ENCODE measurements at places on chromosomes 16 and 17. TPM values are rescaled to one million over a fixed set of nuclear protein-coding genes. Genes with fewer than 3 reads are reported as not detected.
A peak's percentile ranks its signal among the peaks of the same experiment; 100 is the strongest.

DNA sequence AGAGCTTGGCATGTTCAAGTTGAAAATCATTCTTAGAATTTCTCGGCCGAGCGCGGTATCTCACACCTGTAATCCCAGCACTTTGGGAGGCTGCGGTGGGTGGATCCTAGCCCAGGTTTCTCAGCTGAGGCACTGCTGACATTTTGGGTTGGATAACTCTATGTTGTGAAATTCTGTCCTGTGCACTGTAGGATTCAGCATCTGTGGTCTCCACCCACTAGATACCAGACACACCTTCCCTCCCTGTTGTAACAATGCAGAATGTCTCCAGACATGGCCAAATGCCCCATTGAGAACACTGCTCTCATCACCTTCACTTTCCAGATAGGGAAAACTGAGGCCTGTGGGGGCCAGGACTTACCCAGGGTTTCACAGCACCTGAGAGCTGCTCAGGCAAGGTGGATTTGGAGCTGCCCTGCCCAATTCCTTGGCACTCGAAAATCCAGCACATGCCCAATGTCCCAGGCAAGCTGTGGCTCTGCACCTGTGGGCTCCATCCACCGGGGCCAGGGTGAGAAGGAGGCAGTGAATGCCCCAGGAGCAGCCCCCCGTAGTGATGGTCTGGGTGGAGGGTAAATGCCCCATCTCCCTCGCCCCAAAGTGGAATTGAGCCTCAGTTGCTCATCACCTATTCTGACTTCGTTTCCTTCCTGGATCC is 20.2 kb upstream of the TVP23A start:
- no peak for DNase-seq
- no peaks in the 10 kb centered on the region for H3K27me3 ChIP-seq
- H3K27ac ChIP-seq = no peak overlapping the region
- no peaks in the 10 kb centered on the region for H3K4me1 ChIP-seq
- no peak overlapping the region for H3K4me3 ChIP-seq
- no peaks in the 10 kb centered on the region for H3K36me3 ChIP-seq

The LRRC36 gene
- not detected for total RNA-seq

The TBX21 gene
- total RNA-seq = not detected

DNA sequence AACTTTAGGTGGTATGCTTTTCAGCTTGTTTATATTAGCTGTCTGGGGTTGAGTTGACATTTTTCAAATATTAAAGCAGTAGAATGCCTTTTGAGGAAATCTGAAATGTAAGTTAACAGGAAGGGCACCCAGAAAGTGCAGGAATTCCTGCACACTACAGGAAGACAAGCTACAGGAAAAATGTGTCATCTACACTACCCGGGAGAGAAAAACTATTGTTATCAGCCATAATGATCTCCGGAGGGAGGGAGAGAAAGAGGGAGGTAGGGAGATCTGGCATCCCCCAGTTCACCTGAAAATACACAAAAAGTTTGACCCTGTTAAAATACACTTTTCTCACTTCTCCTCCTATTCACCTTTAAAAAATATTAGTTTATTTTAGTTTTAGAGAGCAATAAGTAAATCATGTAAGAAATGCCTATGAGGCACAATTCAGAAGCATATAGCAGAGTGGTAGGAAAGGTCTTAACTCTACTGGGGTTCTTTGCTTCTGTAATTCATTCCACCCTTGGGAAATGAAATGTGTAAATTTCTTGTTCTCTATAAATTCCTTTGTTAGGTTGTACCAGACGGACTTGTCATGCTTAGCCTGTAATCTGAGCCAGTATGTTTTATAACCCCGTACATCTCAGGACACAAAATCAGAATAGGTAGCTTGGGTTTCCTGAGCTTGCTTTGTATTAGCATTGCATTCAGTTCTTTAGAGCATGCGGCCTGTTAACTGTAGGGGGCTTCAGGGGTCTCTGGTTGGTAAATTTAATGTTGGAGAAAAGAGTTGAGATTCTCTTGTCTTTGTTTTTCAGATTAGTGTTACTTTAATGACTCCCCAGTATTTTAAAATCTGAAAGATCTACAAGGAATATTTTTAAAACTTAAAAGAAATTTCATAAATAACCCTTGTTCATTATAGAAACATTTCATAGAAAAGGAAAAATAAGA is 3.3 kb downstream of the MAP2K6 start:
- no peak for DNase-seq
- H3K4me1 ChIP-seq = no peaks in the 10 kb centered on the region
- H3K4me3 ChIP-seq = no peak overlapping the region
- no peaks in the 10 kb centered on the region for H3K27me3 ChIP-seq

- DNase-seq = no peak
- H3K36me3 ChIP-seq = no peaks in the 10 kb centered on the region
Observed at GRCh38 chr17:63001689-63002394, 35.8 kb downstream of the TANC2 start.

GRCh38 chr17:43342589-43342890 is 56.3 kb upstream of the ARL4D start:
- H3K27me3 ChIP-seq = no peaks in the 10 kb centered on the region
- no peaks in the 10 kb centered on the region for H3K4me1 ChIP-seq
- H3K27ac ChIP-seq = no peak overlapping the region
- no peaks in the 10 kb centered on the region for H3K36me3 ChIP-seq
- DNase-seq = no peak

GRCh38 chr17:52383493-52384100 is 225.1 kb upstream of the CA10 start:
- no peak overlapping the region for H3K27ac ChIP-seq
- DNase-seq = no peak
- H3K36me3 ChIP-seq = no peaks in the 10 kb centered on the region
- no peaks in the 10 kb centered on the region for H3K27me3 ChIP-seq

DNA sequence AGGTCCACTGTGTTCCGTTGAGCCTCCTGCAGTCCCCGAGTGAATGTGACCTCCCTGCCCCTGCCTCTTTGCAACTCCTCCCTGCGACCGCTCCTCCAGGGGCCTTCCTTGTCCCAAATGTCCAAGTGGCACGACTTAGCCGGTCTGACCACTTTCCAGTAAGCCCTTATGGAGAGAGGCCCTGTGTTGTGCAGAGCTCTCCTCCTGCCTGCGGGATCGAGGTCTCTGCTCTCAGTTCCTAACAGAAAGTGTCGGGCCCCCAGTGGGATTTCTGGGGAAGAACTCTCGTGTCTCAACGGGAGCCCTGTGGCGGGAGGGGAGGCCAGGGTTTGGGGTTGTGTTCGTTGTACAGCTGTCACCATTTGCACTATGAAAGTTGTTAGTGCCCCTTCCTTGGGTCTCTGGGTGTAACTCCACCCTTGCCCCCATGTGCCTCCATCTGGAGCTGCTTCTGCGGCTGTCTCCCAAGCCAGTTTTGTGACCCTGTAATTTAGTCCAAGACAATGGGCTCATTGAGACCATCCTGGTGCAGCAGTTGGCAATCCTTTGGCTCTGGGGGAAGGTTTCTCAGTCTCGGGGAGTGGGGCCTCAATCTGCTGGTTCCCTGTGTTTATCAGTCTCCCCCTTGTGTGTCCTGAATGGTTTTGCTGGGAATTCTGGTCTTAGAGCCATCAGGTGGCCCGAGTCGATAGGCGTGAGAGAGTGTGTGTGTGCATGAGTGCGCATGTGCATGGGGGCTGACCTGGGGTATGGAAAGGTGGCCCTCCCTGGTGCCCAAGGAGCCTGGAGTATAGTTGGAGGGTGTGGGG is 234.5 kb downstream of the SEC14L1 start:
- H3K4me3 ChIP-seq = peak overlapping the region; percentile 69
- H3K36me3 ChIP-seq = no peaks in the 10 kb centered on the region
- H3K27me3 ChIP-seq = no peaks in the 10 kb centered on the region
- H3K4me1 ChIP-seq = peaks cover 7% of the 10 kb centered on the region
- DNase-seq = no peak

The PRAC2 gene
- total RNA-seq = not detected

- no peaks in the 10 kb centered on the region for H3K4me1 ChIP-seq
- peak; percentile 91 for DNase-seq
- no peaks in the 10 kb centered on the region for H3K36me3 ChIP-seq
Observed at GRCh38 chr17:40490289-40490853, 11.1 kb downstream of the TNS4 start.

The PTGES3L gene
- not detected for total RNA-seq

DNA sequence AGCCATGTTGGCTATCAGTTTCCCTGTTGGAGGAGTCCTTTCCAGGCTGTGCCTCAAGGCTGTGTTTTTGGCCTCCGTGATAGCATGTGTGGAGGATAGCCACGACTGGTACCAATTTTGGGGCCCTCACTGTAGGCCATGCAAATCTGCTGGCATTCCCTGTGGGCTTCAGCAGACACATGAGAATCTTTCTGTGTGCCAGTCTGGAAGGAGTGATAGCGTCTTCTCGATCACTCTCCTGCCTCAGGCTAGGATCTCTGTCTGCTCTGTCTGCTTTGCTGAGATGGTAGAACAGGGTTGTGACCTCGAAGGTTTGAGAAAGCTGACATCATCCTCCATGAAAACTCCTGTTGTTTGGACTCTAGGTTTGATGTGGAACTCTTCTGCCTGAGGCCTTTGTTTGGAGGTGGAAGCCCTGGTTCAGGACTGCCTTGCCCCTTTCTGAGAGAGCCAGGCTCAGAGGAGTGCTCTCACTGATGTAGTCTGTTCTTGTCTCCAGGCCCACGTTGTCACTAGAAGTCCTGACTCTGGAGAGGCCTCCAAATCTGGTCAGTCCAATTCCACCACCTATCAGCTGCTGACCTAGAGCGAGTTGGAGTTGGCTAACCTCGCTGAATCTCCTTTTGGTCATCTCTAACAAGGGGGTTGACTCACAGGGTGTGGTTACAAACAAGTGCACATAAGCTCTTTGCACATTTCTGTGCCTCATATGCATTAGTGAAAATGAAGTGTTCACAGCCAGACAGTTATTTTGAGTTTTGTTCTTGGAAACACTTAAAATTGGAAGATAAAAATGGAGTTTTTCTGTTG is 12.1 kb upstream of the EDC4 start:
- no peaks in the 10 kb centered on the region for H3K36me3 ChIP-seq
- H3K27me3 ChIP-seq = no peaks in the 10 kb centered on the region
- H3K4me1 ChIP-seq = peaks cover 10% of the 10 kb centered on the region
- no peak overlapping the region for H3K4me3 ChIP-seq
- H3K27ac ChIP-seq = no peak overlapping the region

The TMC5 gene
- total RNA-seq = under 0.01 TPM

All from uterus (tissue), 4 donors.